ENCODE measurements at places on chromosomes 3 and 15. TPM values are rescaled to one million over a fixed set of nuclear protein-coding genes. Genes with fewer than 3 reads are reported as not detected.

- ATAC-seq: no peak
Measured at GRCh38 chr3:196604548-196604947, 34.9 kb upstream of the NRROS start.

GRCh38 chr15:79863886-79864285 is 32.9 kb downstream of the MTHFS start:
- no peak for ATAC-seq

DNA sequence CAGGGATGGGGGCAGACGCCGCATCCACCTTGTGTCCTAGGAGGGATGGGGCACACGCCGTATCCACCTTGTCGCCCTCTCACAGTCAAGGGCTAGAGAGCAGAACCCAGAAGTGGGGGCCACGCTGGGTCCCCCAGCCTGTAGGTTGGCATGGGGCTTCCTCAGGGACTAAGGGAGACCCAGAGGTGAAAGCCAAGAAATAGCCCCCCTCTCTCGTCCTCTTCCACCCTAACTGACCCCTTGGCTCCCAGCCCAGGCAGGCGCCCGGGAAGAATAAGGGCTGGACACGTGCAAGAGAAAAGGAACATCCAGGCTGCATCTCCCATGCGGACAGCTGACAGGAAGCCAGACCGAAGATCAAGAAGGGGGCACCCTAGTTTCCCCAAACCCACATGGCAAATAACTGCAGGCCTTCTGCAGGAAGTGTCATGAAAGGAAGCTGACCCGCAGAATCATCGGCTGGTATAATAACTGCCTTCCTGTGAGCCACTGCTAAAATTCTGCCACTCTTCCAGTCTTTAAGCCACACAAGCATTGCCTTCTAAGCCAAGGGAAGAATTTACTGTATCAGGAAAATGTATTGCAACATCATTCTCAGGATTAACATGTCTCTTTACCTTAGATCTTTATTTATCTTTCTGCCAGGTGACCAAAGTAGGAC is 38.5 kb upstream of the TFRC start:
- no peak for ATAC-seq

- ATAC-seq: peak; percentile 12
Measured at GRCh38 chr15:101255615-101256241, 3.9 kb upstream of the CHSY1 start.

The CLEC3B gene
- 1.2 TPM for total RNA-seq

DNA sequence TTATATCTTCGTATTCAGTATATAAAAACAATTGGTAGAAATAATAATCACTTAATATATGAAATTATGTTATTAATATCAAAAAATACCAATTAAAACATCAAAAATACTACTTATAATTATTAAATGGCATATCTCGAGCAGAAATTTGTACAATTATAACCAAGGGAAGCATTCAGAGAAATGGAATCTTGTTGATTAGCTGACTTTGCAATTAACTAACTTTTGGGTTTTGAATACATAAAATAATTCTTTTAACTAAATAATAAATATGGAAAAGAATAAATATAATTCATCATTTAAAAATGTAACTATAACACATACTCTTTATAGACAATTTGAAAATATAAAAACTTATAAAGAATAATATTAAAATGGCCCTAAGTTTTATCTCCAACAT is 160.2 kb upstream of the LRRN1 start:
- no peak for ATAC-seq

GRCh38 chr3:55937301-55937700 is 450.2 kb upstream of the WNT5A start:
- no peak for ATAC-seq

The MAP1A gene
- 31.7 TPM for total RNA-seq

- ATAC-seq: no peak
Measured at GRCh38 chr3:70770650-70771049, 458.2 kb upstream of the MDFIC2 start.

GRCh38 chr15:83928392-83928734 is 274.4 kb downstream of the ADAMTSL3 start:
- no peak for ATAC-seq

The HTR3E gene
- not detected for total RNA-seq

The GOLGA8S gene
- total RNA-seq: 0.17 TPM

DNA sequence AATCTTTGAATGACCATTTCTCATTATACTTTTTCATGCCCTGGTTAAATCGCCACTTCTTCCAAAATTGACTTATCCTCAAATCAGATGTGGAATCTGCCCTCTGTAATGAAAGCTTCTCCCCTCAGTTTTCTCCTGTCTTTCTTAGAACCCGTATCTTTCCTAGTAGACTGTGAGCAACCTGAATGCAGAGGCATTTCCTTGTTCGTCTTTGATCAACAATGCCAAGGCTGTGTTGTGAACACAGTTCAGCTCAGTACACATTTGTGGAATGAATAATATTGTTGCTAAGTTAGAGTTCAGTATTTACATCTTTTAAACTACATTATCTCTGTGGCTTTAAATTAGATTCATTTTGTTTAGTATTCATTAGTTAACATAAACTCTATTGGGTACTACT is 123.3 kb downstream of the TPRG1 start:
- no peak for ATAC-seq

The SLC22A14 gene
- total RNA-seq: 0.21 TPM

The DNAJB8 gene
- total RNA-seq: 0.22 TPM

- ATAC-seq: no peak
Measured at GRCh38 chr3:128585189-128585588, 65.4 kb downstream of the RPN1 start.

The RLBP1 gene
- total RNA-seq: not detected

DNA sequence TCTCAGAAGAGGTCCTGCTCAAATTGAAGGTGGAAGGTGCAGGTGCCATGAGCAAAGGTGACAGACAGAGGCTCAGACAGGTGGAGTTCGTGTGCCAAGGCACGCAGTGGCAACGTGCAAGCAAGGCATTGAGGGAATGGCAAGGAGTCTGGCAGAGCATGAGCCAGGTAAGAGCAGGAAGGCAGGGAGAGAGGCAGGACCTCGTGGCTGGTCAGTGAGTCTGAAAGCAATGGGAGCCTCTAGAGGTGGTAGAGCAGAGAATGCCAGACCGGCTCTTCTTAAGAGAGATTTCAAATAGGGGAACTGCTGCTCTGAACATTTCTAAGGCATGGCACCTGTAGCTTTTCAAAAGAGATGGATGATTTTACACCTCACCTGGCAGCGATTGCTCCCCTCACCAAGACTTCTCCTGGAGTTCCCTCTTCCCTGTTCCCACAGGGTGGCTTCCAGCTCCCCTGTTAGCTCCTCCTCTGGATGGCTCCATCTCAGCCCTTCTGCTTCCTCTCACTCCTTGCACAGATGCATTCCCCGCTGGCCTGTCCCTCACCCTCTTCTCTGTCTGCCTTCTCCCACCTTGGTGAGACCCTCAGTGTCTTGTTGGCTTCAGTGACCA is 2.7 kb downstream of the MYO5C start:
- ATAC-seq: no peak

GRCh38 chr15:42725331-42725903 is 11.5 kb downstream of the CDAN1 start:
- no peak for ATAC-seq
